ENCODE measurements at places on chromosomes 5 and 9. TPM values are rescaled to one million over a fixed set of nuclear protein-coding genes. Genes with fewer than 3 reads are reported as not detected.

SOX30 gene
- polyA plus RNA-seq = 0.81 TPM

MAN2A1 gene
- 21.5 TPM for polyA plus RNA-seq

BARHL1 gene
- polyA plus RNA-seq = not detected

GPR150 gene
- 0.66 TPM for polyA plus RNA-seq
